Astrocyte of the hippocampus (primary cell): ENCODE measurements at places on chromosomes 5 and 9.
A peak's percentile ranks its signal among the peaks of the same experiment; 100 is the strongest.

DNA sequence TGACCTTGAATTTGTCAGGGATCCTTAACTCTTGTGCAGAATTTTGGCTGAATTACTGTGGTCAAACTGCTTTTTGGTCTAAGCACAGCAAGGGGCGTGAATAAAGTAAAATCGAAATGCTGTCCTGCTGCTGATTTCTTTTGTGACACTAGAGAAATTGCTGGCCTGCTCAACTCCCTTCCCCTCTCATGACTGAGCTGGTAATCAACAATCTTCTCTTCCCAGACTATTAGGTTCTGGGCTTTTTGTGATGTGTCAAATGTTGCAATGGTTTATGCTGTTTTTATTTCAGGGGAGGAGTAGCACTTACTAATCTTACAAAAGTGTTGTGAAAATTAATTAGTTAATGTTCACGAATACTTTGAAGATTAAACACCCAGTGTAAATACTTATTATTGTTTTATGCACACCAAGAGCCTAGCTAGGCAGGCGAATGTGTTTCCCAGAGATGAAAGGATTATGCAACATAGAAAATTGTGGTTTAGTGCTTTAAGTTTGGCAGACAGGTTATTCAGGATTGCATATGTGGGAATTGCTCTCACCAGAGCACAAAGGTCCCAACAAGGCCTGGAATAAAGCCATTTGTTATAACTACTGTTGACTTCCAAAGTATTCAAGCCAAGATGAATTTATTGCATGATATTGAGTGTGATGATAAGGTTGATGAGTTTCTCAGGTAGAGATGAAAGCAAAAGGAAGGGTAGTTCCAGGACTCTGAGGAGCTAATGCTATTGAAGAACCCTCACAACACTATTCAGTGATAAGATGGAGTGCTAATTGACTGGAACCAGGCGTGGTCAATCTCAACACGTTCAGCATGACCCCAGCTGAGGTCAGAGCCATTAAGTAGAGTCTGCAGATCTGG, 280.7 kb upstream of the ZNF608 start:
- peak; percentile 22 for DNase-seq

DNA sequence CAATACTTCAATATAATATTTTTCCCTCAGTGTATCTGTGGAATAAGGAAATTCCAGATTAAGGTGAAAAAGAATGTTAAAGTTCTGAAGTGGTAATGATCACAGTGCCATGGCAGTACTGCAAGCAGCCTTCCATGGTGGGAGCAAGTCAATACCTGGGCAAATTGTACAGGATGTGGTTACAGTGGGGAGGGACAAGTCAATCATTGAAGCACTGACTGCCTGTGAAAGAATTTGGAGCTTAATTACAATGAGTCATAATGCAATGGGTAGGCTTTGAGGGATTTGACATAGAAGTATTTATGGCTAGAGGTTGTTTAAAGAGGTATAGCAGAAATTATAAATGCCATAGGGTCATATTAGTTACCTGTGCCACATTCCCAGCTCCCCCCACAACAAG, 786.5 kb upstream of the ACO1 start:
- DNase-seq: peak; percentile 86

- no peak for DNase-seq
These were observed 896 bp upstream of the PCSK5 start for GRCh38 chr9:75889577-75889976.

GRCh38 chr5:2254406-2254805, 371.7 kb upstream of the IRX4 start:
- no peak for DNase-seq

DNA sequence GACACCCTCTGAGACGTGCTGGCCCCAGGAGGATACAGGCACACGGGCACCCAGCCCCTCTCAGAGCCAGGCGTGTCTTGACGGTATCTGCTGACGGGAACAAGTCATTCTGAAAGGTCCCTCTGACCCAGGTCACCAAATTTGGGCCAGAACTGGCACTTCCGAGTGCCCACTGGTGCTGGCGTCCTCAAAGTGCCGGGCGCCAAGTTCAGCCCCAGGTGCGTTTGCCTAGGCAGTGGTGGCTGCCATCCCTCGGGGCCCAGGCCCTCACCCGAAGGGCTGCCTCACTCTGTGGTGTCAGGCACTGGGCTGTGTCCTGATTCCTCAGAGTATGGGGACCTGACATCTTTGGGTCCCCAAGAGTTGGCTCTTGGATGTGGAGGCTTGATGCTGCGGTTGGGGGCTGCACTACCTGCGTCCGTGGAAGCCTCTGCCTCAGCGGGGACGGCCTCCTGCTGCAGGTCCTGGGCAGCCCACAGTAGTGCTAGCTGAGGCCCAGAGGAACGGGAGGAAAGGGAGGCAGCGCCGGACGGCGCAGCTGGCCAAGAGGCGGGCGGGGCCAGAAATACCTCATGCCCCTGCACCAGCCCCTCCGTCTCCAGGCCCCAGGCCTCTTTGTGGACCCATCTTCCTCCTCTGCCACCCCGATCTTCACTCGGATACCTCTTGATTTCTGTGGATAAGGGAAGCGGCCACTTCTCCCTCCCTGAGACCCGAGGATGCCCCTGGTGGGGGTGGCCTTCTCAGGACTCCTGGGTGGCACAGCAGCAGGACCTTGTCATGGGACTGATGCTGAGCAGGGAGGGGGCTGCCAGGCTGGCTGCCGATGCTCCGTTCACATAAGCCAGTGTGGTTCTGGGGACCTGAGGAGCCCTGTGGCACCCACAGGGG, 109.4 kb upstream of the LMX1B start:
- DNase-seq: no peak

DNA sequence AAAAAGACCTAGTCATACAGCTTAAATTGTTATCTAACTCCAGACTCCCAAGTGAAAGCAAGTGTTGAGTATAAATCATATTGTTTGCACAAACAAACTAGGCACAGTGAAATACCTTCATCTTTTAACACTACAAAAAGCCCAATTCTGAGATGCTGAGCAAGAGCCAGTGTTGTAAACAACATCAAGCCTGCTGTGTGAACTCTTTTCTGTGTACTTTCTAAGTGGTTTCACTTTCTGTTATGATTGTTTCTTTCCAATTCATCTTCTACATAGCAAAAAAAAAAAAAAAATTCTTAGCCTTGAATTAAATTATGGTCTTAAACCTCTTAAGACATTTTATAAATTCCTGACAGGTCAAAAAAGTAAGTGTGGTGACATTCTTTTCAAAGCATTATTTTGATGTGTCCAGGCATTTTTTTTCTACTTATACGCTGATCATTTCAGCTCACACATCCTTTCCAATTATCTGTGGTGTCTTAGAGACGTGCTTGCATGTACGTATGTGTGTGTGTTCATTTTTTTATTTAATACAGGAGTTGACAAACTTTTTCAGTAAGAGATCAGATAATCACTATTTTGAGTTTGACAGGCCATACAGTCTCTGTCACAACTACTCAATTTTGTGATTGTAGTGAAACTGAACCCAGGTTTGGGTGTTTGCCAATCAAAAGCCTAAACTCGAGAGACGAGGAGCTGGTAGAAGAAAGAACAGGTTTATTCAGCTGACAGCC, 556.1 kb downstream of the CDH9 start:
- DNase-seq: peak; percentile 2

- no peak for DNase-seq
These were observed 27.2 kb downstream of the NDUFAF2 start for GRCh38 chr5:60972231-60972630.

DNA sequence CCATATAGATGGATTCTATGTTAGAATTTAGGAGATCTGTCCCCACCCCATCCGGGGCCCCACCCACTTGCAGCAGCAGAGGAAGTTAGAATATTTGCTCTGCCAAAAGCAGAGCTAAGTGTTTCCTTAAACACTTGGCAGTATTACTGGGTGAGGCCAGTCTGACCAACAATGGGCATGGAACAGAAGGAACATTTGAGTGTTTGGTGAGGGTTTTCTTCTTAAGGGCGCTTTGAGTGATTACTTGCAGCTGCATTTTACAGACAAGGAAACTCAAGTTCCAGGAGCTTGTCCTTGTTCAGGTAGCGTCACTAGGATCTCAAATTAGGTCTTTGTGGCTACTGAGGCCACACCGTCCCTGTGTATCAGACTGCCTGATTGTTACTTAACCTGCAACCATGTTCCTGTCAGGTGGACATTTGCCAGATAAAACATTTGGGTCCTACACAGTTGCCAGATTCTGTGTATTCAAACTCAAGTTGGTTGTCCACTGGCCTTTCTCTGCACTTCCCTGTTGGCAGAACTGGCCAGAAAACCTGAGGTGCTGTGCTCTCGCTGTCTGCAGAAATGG, 59.3 kb downstream of the SLC46A2 start:
- DNase-seq: peak; percentile 29

- peak; percentile 24 for DNase-seq
These were observed 451.4 kb downstream of the KDM4C start for GRCh38 chr9:7209016-7209715.

DNA sequence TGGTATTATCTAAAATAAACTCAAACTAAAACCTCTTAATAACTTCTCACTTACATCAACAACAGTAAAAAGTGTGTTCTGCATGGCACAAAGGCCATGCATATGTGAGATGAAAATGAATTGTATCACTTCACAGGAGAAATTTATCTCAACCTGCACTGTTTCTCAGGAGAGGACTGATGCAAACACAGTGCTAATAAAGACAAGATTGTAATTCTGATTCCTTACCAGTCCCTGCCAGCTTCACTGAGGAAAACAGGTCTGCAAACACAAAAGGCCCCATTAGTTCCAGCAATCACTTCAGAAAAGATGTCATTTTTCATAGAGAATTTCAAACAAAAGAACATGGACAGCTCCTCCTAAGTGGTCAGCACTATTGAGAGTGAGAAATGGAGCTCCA, 117.3 kb upstream of the PDE4D start:
- no peak for DNase-seq

GRCh38 chr9:132242621-132243155, 80.8 kb downstream of the NTNG2 start:
- DNase-seq: no peak
